T-helper 2 cell (primary cell): ENCODE measurements at places on chromosomes 3 and 15.

DNA sequence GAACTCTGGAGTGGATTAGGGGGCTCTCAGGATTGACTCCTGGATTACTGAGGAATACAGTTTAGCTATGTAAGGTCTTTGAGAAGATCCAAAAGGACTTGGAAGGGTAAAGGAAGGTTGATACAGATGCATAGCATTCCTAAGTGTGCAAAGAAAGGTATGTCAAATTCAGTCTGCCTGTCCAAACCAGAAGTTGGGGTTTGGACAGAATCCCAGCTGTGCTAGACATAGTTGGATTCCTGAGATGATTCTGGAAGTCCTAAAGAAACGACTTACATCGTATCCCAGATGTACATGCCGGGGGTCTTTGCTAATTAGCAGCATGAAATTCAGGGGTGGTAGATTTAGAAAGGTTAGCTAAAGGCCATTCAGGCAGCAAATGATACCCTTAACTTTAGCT, 97.7 kb upstream of the TSPAN3 start:
- DNase-seq, result no peak

DNA sequence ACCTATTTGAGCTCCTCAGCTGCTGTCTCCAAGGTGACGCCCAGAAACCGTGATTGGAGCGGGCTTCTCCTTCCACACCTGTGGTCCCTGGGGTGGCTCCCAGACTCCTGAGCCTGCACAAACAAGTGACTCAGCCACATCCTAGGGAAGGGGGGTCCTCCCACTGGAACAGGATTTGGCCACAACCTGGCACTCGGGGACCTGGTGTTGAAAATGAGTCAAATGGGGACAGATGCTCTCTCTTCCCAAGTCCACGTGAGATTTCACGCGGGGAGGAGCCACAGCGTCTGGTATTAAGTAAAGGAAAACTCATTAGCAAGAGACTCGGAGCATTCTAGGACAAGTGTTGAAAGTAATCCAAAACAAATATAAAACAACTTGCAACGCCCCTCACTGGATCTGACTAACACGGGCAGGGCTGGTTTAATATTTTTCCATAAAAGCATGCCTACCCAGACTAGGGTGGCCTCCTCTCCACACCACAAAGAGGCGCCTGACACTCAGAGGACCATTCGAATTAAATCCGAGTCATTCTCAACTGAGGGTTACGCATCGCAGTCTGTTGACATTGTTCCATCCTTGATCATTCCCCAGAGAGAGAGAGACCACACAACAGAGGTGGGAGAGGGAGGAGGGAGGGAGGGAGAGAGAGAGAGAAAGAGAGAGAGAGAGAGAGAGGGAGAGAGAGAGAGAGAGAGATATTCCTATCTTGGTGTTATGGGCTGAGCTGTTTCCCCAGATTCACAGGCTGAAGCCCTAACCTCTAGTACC, 74.4 kb downstream of the MGLL start:
- no peak for DNase-seq

DNA sequence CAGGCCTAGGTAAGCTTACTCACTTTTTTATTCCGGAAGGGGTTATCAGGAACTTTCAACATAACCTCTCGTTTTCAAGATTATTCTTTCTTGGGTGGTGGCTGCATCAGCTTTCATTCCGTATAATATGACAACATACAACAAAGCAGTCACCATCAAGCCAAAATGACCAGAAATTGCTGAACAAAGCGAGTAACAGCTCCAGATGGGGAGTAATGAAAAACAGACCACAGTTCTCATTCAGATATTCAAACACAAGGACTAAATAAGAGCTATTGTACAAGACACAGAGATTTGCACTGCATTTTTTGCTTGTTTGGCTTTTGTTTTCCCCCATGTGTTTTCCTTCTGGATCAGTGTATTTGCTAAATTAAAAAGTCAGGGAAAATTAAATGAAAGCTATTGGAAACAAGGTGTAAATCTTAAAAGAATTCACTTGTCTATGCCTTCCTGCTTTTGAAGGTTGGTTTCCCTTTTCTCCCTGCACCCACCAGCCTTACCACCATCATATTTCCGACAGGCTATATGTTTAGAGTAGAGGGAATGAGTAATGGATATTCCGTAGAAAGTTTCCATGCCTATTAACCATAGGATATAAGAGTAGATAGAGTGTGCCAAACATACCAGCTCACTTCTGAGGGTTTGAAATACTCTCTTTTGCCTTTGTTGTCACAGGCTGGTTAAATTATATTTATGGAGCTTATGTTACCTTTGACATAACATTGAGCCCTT, 213.6 kb downstream of the RBMS3 start:
- no peak for DNase-seq

DNA sequence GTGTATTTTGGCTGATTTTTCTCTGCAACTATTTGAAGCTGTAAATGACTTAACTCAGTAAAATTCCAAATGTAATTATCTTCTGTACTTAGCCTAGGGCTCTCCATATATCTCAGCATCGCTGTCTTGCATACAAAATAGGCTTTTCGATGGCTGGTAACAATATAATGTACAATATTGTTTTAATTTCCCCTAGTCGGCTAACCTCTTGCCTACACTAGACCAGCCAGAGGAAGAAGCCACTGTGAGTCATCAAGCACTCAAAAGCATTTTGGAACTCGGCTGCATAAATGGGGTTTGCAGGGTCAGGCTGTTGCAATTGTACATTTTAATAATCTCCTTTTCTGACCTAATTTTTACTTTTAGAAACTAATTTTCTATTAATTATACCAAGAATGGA, 583.8 kb downstream of the FOXP1 start:
- no peak for DNase-seq

GRCh38 chr15:38684440-38685010, 119.9 kb upstream of the RASGRP1 start:
- DNase-seq, result no peak

GRCh38 chr3:148742118-148742517, 44.4 kb downstream of the AGTR1 start:
- no peak for DNase-seq
